ENCODE measurements at places on chromosomes 3 and 15.

DNA sequence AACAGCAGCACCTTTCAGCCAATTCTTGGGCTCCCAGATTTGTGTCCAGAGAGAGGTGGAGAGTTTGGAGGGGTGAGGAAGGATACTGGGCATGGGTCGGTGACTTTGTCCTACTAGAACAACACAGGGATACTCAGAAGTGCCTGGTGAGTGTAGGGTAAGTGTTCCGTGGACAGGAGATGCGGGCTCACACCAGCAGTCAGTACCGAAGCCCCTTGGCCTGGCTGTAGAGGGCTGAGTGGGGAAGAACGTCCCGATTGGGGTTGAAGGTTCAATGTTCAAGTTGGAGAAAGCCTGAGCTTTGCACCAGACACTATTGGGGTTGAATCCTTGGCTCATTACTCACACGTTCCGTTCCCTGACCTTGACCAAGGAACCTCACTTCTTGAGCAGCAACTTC, 40.8 kb upstream of the SLC6A11 start:
- H3K27ac ChIP-seq: no peak overlapping the region
- no peak for DNase-seq
- no peaks in the 10 kb centered on the region for H3K36me3 ChIP-seq

- no peak overlapping the region for H3K27ac ChIP-seq
- H3K4me3 ChIP-seq: no peak overlapping the region
- peaks cover 16% of the 10 kb centered on the region for H3K4me1 ChIP-seq
- H3K36me3 ChIP-seq: no peaks in the 10 kb centered on the region
- no peak for DNase-seq
These were observed 6.5 kb downstream of the SQOR start for GRCh38 chr15:45641374-45641781.

DNA sequence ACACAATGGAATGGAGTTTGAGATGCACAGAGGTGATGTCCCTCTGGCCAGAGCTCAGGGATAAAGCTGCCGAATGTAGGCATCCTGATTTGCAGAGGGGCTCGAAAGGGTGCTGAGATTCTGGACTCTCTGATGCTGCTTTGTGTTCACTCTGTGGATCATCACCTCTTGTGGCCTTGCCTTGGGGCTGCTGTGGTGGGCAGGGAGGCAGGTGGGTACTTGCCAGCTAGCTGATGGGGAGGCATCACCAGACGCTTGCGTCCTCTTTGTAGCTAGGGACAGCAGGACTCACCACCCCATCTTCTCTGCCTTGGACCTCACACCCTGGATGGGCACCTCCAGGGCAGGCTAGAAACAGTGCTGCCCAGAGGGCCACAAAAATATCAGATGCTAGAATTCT, 14.6 kb upstream of the RASGRF1 start:
- H3K27ac ChIP-seq: no peak overlapping the region
- peaks cover 16% of the 10 kb centered on the region for H3K4me1 ChIP-seq
- no peaks in the 10 kb centered on the region for H3K27me3 ChIP-seq
- H3K4me3 ChIP-seq: no peak overlapping the region
- no peak for DNase-seq
- H3K36me3 ChIP-seq: no peaks in the 10 kb centered on the region

- no peaks in the 10 kb centered on the region for H3K36me3 ChIP-seq
- H3K27ac ChIP-seq: no peak overlapping the region
- H3K4me3 ChIP-seq: no peak overlapping the region
- no peak for DNase-seq
- no peaks in the 10 kb centered on the region for H3K4me1 ChIP-seq
These were observed 45.8 kb upstream of the SEC13 start for GRCh38 chr3:10366651-10367101.

DNA sequence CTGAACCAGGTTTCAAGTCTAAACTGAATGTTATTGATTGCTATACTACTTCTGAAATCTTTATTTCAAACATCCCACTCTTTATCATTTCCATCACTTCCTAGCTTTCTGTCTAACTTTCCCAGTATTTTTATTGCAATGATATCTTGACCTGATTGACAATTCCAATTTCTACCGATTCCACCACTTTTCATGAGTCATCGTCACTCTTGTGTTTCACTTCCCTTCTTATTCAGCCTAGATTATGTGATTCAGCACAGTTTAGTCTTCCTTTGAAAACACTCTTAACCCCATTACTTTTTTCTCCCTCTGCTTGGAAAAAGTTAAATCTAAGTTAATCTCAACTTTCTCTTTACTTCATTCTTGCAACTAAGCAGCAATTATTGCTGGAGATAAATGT, 62.6 kb downstream of the SLC7A14 start:
- H3K4me1 ChIP-seq: no peaks in the 10 kb centered on the region
- no peaks in the 10 kb centered on the region for H3K27me3 ChIP-seq
- DNase-seq: no peak
- H3K36me3 ChIP-seq: no peaks in the 10 kb centered on the region
- no peak overlapping the region for H3K4me3 ChIP-seq
- no peak overlapping the region for H3K27ac ChIP-seq

DNA sequence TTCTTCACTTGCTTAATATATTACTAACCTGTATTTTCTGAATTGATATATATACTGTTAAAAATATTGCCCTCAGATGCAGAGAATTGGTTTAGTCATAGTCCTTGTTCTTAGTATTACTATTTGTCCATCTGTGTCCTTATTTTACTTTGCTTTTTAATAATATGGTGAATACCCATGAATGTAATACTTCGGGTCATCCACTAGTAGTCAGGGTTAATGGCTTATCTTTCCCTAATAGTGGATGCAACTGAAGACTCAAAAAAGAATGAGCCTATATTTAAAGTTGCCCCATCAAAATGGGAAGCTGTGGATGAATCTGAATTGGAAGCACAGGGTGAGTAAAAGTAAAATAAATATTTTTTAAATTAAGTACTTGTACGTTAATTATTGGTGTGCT, 36.5 kb downstream of the U2SURP start:
- DNase-seq: no peak
- H3K27ac ChIP-seq: no peak overlapping the region
- no peaks in the 10 kb centered on the region for H3K27me3 ChIP-seq

- H3K4me1 ChIP-seq: no peaks in the 10 kb centered on the region
- H3K27ac ChIP-seq: no peak overlapping the region
- H3K27me3 ChIP-seq: no peaks in the 10 kb centered on the region
- no peaks in the 10 kb centered on the region for H3K36me3 ChIP-seq
These were observed 455.7 kb downstream of the ZIC1 start for GRCh38 chr3:147864754-147865354.

- H3K4me1 ChIP-seq: peaks cover 9% of the 10 kb centered on the region
- no peak for DNase-seq
- no peaks in the 10 kb centered on the region for H3K36me3 ChIP-seq
- H3K27me3 ChIP-seq: no peaks in the 10 kb centered on the region
These were observed 520.1 kb downstream of the NTRK3 start for GRCh38 chr15:87736401-87736800.

- no peak overlapping the region for H3K27ac ChIP-seq
- H3K4me3 ChIP-seq: no peak overlapping the region
- peak; percentile 41 for DNase-seq
- 0 out of 2 replicates have a peak, but pooled peaks cover 3% of the 10 kb centered on the region for H3K4me1 ChIP-seq
- no peaks in the 10 kb centered on the region for H3K27me3 ChIP-seq
These were observed 228.2 kb downstream of the TCF12 start for GRCh38 chr15:57146506-57147201.

- no peaks in the 10 kb centered on the region for H3K27me3 ChIP-seq
- DNase-seq: no peak
These were observed 237.5 kb downstream of the P3H2 start for GRCh38 chr3:189883113-189883753.

DNA sequence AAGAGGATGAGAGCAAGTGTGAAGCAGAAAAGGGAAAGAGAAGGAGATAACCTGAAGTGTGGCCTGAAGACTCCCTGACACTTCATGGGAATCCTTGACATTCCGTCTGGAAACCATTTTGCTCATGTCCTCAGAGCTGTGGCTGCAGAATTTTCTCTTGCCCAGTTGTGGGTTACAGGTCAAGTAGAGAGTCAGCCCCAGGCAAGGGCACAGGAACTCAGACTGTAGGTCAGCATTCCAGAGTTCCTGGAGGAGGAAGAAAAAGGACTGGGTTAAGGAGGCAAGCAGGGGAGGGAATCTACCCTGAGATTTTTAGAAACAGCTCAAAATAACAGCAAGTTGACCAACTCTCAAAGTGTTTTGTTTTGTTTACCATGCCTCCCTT, 4.1 kb upstream of the THSD4 start:
- H3K27me3 ChIP-seq: no peaks in the 10 kb centered on the region
- no peak for DNase-seq
- no peak overlapping the region for H3K4me3 ChIP-seq
- H3K36me3 ChIP-seq: no peaks in the 10 kb centered on the region

DNA sequence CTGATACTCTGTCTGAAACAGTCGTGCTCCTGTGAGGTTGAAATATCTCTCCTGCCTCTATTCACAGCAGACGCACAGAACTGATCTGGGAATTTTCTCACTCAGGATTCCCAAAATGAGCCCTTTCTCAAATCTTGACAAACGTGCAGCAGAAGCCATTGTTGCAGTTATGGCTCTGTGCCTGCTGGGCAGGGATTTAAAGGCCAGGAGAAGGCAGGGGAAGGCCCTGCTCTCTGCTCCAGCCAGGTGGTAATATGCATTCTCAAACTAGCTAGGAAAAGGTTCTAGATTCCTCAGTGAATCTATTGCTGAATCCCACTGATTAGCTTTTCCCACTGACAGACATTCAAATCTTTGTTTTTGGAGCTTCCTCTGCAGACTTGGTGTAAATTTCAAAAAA, 2.2 kb downstream of the MINAR1 start:
- H3K36me3 ChIP-seq: no peaks in the 10 kb centered on the region
- no peak overlapping the region for H3K4me3 ChIP-seq
- H3K27me3 ChIP-seq: no peaks in the 10 kb centered on the region
- H3K4me1 ChIP-seq: peaks cover 10% of the 10 kb centered on the region
- DNase-seq: no peak
- no peak overlapping the region for H3K27ac ChIP-seq

DNA sequence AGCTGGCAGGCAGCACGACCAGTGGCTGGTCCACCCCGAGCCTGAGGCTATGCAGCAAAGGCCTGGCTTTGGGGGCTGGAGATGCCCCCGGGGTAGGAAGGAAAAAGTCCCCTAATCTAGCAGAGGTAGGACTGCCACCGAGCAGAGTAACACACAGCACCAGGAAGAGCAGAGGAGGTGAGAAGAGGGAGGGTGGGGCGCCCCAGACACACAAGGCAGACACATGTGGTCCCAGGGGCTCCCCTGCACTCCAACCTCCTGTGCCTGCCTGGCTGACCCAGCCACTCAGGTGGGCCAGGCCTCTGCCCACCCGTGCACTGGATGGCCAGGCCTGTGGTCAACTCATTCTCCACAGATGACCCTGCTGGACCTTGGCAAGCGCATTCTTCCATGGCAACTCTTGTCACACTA, 112.4 kb downstream of the ADCY5 start:
- H3K36me3 ChIP-seq: no peaks in the 10 kb centered on the region
- H3K27ac ChIP-seq: no peak overlapping the region
- no peaks in the 10 kb centered on the region for H3K27me3 ChIP-seq
- DNase-seq: no peak
- H3K4me1 ChIP-seq: no peaks in the 10 kb centered on the region

DNA sequence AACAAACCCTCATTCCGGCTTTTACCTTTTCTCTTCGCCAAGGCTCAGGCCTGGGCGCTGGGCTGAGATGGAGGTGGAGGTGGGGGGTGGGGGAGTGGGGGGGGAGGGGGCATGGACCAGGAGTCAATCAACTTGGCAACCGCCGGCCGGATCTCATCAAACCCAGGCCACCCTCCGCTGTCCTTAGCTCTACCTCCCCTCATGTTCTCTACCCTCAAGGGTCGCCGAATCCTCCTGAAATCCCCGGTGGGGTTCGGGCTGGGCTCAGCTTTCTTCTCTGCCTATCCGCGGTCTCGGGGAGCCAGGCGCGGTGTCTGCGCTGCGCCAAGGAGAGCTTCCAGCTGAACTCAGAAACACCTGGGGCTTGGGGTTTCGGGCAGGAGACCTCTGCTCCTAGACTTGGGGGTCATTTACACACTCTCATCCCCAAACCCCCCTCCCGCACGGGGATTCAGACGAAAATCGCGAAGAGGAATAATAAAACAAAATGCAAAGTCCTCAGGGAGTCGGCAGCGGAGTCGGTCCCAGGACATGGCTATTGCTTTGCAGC, 2.5 kb downstream of the ONECUT1 start:
- no peak for DNase-seq
- H3K27me3 ChIP-seq: peaks cover 73% of the 10 kb centered on the region
- no peaks in the 10 kb centered on the region for H3K4me1 ChIP-seq
- no peak overlapping the region for H3K27ac ChIP-seq
- no peak overlapping the region for H3K4me3 ChIP-seq

DNA sequence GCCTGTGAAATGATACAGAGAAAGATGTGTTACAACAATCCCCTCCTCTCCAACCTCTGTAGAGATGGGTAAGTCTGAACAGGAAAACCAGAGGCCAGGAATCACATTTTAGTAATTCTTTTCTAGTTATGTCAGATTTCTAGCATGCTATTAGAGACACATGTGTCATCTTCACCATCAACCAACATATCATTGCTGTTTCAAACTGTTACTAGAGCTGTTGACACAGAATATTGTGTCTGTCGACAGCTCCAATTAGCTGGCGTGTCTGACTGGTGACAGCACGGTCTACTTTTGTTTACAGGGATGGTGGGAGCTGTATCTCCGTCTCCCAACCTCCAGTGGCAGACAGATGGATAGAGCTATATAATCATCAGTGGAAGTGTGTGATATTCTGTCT, 393.2 kb downstream of the SOX2 start:
- H3K36me3 ChIP-seq: no peaks in the 10 kb centered on the region
- no peak overlapping the region for H3K27ac ChIP-seq
- no peaks in the 10 kb centered on the region for H3K4me1 ChIP-seq
- no peak overlapping the region for H3K4me3 ChIP-seq
- no peaks in the 10 kb centered on the region for H3K27me3 ChIP-seq

GRCh38 chr15:75831806-75832102, 11.5 kb upstream of the UBE2Q2 start:
- DNase-seq: no peak
- H3K27ac ChIP-seq: no peak overlapping the region
- no peaks in the 10 kb centered on the region for H3K27me3 ChIP-seq
- no peaks in the 10 kb centered on the region for H3K36me3 ChIP-seq
- no peak overlapping the region for H3K4me3 ChIP-seq

DNA sequence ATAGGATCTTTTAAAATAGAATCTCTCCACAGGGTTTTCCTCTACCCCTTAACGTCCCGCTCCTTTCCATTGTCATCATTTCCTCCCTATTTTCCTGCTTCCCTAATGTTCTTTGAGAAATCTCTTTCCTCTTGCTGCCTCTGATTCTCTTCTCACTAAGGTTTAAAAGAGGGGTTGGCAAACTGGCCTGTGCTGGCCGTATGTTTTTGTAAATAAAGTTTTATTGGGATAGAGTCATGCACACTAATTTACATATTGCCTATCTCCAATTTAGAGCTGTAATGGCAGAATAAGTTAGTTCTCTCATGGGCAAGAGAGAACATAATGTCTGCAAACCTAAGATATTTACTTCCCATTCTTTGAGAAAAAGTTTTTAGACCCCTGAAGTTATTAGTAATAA, 25.0 kb downstream of the MRPL3 start:
- no peak for DNase-seq
- no peaks in the 10 kb centered on the region for H3K27me3 ChIP-seq
- no peaks in the 10 kb centered on the region for H3K36me3 ChIP-seq
- H3K27ac ChIP-seq: no peak overlapping the region

GRCh38 chr15:90686435-90687218, 30.5 kb upstream of the BLM start:
- no peak overlapping the region for H3K27ac ChIP-seq
- H3K4me1 ChIP-seq: no peaks in the 10 kb centered on the region
- peaks cover 13% of the 10 kb centered on the region for H3K27me3 ChIP-seq
- H3K36me3 ChIP-seq: no peaks in the 10 kb centered on the region

- no peak overlapping the region for H3K27ac ChIP-seq
- H3K4me3 ChIP-seq: no peak overlapping the region
- 0 out of 2 replicates have a peak, but pooled peaks cover under 1% of the 10 kb centered on the region for H3K27me3 ChIP-seq
- DNase-seq: no peak
These were observed 4.5 kb upstream of the SLCO2A1 start for GRCh38 chr3:134034005-134034785.

Data from MM.1S (cell line).